ENCODE measurements at places on chromosomes 16 and 17.

GRCh38 chr16:11232852-11233726 lies 22.9 kb downstream of the SOCS1 start:
- DNase-seq = peak; percentile 45

DNA sequence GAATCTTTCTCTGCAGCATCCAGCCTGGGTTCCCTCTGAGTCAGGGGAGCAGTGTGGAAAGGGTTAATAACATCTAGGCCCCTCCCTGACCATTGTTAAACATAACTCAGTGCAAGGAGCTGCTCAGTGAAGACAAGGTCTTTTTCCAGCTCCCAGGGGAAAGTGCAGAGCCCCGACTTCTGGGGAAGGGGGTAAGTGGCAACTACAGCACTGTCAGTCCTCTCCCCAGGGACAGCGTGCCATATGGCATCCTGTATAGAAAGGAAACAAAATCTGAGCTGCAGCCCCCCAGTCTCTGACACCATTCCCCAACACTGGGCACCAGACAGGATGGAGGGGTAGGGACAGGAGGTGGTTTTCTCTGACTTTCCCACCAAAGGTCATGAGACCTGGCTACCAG lies 7.8 kb downstream of the MRPL27 start:
- DNase-seq = no peak

DNA sequence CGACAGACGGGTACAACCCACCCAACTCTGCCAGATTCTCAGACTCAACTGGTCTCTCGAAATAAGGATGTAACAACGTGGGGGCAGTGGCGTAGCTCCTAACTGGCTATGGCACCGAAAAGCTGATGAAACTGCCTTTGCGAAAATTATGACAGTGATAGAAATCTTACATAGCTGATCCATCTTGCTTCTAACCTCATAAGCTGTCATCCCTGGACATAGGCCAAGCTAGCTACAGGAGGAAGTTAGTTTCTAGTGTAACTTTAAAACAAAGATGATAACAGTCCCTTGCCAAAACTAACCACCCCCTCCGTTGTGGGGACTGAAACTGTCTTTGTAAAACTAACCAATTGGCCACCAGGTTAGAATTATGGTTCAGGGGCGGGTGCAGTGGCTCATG lies 220.1 kb downstream of the SLC39A11 start:
- no peak for DNase-seq

GRCh38 chr16:5175266-5175665 lies 77.7 kb upstream of the EEF2KMT start:
- DNase-seq = no peak

GRCh38 chr16:6143020-6143419 lies 1045.4 kb upstream of the EEF2KMT start:
- DNase-seq = no peak

DNA sequence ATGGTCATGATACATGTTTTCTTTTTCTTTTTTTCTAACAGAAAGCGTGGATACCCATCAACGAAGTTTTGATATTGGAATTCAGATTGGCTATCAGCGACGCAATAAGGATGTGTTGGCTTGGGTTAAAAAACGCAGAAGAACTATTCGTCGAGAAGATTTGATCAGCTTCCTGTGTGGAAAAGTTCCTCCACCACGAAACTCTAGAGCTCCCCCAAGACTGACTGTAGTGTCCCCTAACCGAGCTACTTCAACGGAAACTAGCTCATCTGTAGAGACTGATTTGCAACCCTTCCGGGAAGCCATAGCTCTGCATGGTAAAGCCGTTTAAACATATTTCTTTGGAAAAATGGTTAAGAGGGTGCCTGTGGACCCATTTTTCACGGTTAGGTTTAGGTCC lies 11.5 kb downstream of the HAPSTR1 start:
- no peak for DNase-seq

DNA sequence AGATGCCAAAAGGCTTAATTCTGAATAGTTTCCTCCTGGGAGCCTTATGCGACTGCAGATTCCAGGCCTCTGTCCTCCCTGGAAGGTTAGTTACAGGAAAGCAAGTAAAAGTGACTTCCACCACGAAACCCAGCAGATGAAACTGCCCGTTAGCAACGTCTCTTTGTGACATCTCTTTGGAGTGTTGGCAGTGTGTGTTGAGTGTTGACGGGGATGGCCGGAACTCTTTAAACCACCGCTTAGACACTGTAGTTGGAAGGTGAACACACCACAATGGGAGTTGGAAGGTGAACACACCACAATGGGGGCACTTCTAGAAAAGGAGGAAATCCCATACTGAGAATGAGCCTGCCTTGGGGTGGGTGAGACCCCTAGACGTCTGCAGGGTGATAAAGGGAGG lies 858 bp downstream of the SKAP1 start:
- DNase-seq = no peak

DNA sequence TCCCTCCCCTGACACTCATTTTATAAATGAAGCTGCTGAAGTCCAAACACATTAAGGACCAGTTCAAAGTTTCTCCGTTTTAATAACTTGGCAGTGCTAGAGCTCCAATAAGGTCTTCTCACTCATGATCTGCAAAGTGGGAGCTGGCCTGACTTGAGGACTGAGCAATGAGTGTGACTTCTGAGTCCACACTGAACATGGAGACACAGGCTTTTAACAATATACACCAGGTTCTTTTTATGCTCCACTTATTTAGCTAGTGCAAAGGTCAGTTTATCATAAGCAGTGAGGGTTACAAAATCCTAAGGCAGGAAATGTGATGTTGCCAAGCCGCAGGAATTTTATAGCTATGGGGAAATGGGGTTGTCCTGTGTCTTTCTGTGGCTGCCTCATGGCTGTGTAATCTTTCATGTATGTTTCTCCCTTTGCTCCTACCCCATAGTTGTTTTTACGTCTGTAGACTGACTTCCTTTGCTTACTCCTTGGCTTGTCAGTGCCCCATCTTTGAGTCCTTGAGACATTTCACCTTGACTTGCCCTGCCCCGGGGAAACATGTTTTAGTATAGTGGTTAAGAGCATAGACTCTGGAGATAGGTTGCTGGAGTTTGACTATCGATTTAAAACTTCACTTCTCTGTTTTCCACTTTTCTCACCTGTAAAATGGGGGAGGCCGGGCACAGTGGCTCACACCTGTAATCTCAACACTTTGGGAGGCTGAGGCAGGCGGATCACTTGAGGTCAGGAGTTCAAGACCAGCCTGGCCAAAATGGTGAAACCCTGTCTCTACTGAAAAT lies 12.2 kb upstream of the MMD start:
- no peak for DNase-seq

- no peak for DNase-seq
Measured at GRCh38 chr16:54175169-54175551, 111.4 kb downstream of the IRX3 start.
